ENCODE measurements at places on chromosomes 11 and 22.

- peak; percentile 54 for DNase-seq
Measured at GRCh38 chr11:67265633-67266448, 432 bp upstream of the GRK2 start.

- no peak for DNase-seq
Measured at GRCh38 chr11:112778091-112778876, 182.9 kb upstream of the NCAM1 start.

- no peak for DNase-seq
Measured at GRCh38 chr22:29848111-29848510, 10.0 kb upstream of the ASCC2 start.

- DNase-seq = no peak
Measured at GRCh38 chr11:26632691-26633159, 60.7 kb upstream of the MUC15 start.

DNA sequence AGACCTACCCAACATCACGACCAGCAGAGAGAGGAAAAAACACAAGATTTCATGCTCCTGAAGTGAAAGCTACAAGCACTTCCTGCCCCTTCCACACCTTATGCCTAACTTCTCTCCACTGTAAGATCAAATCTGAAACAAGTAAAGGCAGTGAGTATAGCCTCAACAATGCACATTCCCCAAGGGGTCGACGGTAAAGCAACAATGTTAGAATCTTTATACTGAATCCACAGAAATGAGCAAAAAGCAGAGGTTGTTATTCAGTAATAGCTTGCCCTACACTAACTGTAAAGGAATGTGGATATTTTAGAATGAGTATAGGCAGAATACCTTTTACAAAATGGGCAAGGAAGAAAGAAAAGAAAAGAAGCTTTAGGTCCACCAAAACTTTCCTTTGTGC, 15.6 kb downstream of the ARFGAP3 start:
- DNase-seq = no peak

DNA sequence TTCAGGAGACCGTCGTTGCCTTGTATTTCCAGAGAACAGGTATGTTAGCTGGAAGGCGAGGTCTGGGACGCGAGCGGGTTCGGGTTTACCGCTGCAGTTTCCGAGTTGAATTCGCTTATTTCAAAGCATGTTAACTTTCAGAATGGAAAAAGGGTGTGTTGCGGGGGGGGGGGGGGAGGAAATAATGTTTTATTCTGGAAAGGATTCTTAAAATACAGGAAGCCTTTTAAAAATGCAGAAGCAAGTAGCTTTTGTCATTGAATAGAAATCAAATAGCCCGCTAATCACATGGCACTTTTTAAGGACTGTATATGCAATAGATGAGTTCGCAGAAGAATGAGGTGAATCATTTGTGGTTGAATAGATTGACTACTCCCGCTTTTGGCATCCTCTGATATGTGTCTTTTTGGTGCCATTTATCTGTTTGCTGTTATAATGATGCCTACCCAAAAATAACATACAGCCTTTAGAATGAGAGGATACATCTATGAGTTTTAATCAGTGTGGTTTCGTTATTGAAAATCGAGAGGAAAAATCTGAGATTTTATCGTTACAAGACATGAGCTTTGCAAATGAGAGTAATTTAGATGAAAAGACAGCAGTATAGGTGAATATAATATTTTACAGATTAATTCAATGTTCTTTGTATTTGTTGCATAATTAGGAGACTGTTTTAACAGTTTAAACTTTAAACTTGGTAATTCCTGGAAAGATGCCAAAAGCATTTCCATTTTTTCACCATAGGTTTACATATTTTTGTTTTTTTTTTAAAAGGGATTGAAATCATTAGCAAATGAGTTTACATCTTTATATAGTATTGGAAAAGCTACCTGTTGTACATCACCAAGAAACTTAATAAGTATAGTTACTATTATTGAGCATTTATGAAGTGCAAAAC, 1.7 kb downstream of the PDE3B start:
- DNase-seq = no peak

GRCh38 chr11:35157814-35158700, 19.1 kb downstream of the CD44 start:
- no peak for DNase-seq

DNA sequence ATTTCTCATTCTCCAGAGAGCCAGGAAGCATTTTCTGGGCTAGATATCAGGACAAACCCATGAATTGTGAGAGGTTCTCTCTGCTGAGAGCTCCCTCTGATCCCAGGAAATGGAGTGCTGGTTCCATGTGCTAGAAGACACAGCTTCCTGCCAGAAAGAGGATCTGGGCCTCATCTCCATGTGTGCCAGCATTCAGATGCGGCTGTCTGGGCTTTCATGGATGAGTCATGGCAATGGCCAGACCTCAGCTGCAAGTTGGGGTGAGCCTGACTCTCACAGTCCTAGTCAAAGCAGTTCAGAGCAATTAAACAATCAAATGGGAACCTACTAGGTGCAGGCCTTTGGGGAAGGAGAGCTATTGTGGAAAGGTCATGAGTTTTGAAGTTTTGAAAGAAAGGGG, 82.3 kb upstream of the EED start:
- no peak for DNase-seq

DNA sequence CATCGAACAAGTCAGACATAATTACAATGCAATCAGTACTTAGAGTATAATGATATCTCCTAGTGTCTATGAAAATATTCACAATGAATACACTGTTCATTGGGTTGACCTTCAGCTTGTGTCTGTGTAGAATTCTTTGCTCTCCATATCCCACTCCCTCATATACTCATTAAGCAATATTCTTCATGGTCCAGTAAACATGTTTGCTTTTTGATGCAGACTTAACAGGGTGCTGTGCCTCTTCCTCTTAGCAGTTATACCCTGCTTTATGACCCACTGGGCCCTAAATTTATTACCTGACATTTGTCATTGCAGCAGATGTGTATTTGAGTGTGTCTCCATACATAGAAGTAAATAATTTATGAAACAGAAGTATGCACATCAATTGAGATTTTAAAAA, 352.5 kb upstream of the CCDC179 start:
- DNase-seq = no peak

DNA sequence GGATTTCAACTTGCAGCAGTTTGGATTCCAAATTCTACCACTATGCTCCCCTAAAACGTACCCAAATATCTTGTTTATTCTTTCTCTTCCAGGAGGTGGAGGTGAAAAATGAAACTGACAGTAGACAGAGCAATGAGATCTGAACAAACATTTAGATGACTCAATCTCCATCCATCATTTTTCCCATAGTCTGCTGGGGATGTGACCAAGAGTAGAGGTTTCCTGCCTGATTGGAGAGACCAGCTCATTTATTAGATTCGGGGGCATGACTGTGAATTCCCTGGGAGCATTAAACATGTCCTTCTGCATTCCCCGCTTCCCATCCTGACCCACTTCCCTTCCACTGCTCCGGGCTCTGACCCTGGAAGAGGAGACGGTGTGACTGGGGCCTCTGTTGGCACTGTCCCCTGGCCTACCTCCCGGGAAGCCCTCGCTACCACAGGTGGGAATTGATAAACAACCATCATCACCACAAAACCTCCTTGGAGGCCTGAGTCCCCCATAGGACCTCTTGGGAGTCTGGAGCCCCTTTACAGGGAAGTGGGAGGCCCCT, 20.3 kb downstream of the DKK3 start:
- DNase-seq = no peak

DNA sequence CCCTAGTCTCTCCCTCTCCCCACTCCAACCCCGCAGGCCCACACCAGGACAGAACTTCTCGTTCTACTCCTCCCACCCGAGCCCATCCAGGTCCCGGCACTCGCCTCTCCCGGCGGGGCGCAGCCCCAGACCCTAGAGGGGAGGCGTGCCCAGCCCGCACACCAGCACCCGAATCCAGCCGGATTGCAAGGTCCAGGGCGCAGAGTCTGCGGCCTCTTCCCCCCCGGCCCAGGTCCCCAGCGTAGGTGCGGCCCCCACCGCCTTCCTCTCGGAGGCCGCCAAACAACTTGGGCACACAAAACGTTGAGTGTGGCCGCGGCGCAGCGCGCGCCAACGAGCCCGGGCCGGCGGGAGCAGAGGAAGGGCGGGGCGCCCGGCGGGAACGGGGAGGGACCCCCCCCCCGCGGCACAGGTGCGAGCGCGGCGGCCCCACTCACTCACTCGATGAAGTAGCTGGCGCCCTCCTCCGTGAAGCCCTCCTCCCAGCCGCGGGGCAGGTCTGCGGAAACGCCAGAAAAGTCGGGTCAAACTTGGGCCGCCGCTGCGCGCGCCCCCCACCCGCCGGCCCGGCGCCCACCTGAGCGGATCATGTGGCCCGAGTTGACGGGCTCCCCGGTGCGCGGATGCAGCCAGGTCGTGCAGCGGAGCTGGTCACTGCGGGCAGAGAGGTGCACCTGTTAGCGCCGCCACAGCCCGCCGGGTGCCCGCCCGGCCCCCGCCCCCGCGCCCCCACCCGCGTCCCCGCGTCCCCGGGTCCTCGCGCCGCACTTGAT, 480 bp downstream of the PLEKHA7 start:
- DNase-seq = no peak

- DNase-seq = no peak
Measured at GRCh38 chr22:24450610-24451009, 23.2 kb downstream of the ADORA2A start.

- DNase-seq = no peak
Measured at GRCh38 chr11:128207861-128208321, 379.5 kb downstream of the ETS1 start.

GRCh38 chr11:3817181-3817800, 8.9 kb downstream of the PGAP2 start:
- DNase-seq = no peak

GRCh38 chr22:27105142-27106025, 448.0 kb downstream of the MIAT start:
- no peak for DNase-seq

DNA sequence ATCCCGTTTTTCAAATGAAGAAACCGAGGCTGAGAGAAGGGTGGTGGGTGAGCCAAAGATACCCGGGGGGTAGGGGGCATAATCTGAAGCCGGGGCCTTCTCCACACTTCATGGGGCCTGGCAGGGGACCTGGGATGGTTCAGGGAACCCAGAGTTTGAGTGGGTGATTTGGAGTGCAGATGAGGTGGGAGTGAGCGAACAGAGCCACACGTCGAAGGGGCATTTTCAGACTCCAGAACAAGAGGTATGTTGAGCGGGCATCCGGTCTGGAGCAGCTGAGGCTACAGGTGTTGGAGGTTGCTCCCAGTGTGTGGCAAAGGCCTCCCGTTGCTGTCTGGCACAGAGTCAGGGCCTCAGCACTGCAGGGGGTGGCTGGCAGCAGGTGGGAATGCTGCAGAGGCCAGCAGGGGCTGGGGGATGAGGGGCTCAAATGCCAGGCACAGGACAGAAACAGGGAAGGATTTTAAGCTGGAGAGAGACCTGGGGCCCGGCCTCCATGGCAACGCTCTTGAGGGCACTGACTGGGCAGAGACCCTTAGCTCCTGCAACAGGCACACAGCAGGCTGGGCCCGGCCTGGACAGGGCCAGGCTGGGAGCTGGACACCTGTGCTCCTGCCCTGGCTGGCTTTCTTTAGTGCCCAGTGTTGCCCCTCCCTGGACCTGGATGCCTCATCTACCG, 46.2 kb downstream of the WNT11 start:
- no peak for DNase-seq

DNA sequence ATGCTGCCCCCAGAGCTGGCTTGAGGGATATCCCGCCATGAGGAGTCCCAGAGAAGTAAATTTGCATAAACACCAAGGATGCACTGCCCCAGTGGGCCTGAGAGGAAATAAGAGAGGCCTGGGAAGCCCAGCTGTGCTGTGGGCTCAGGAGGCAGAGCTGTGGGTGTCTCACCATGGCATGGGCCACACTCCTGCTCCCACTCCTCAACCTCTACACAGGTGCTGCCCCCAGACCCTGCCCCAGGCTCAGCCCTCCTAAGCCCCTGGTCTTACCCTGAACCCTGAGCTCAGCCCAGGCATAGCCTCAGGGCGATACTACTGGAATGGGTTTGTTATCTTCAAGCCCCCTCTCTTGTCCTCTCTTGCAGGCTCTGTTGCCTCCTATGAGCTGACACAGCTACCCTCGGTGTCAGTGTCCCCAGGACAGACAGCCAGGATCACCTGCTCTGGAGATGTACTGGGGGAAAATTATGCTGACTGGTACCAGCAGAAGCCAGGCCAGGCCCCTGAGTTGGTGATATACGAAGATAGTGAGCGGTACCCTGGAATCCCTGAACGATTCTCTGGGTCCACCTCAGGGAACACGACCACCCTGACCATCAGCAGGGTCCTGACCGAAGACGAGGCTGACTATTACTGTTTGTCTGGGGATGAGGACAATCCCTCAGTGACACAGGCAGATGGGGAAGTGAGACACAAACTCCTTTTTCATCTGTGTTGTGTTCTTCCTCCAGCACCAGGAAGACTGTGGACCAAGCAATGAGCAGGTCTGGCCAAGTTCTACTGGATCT, 59.9 kb downstream of the GGTLC2 start:
- DNase-seq = no peak

- peak; percentile 51 for DNase-seq
Measured at GRCh38 chr11:46352063-46352841, 5.0 kb downstream of the DGKZ start.

DNA sequence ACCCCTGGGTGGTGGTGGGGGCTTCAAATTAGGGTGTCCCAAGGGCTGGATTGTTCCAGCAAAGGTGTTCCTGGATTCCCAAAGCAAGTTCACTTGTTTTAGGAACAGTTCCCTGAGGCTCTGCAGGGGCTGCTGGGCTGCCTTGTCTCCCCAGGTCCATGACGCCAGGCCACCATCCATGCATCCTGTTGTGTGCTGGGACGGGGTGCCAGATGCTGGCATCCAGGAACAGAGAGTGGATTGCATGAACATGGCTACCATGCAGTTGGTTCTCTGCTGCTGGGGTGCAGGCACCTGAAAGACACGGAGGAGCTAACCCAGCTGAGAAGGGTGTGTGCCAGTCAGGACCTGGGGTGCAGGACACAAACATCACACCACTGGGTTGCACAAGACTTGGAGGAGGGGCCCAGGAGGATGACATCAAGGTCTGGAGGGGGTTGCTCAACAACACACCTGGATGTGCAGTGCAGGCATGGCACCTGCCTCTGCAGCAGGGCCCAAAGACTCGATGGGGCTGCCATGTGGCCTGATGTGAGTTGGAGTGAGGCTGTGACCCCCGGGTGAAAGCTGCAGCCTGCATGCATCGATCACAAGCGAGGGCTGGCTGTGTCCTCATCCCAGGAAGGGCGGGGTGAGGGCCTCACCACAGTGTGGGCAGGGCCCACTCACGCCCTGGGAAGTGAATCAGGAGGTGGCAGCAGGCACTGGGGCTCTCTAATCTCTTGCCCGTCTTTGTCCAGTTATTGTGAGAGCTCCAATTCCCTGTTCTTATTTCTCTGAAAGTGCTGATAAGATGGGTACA, 74.0 kb upstream of the CLDN5 start:
- DNase-seq = no peak

DNA sequence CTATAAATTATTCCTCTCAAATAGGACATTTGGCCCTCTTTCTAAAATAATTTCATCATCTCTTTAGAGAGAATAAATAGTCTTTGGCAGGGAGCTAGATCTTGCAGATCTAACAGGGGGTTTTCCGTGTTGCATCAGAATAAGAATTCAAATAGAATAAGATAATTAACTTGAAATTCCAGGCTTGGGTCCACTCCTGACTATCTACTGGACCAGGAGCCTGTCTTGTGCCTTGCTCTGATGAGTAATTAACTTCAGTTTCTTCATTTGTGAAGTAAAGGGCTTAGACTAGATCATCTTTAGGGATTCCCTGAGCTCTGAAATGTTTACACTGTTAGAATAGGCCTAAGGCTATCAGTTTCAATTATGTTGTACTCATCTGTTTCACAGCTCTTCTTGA, 23.5 kb upstream of the TMEM123 start:
- no peak for DNase-seq

Data from stimulated activated CD8-positive, alpha-beta memory T cell treated with anti-CD3 and anti-CD28 coated beads, Interleukin-7, amount 100 ng/mL, for 1 hour (primary cell).